ENCODE measurements at places on chromosomes 13 and 19.

GRCh38 chr19:16116067-16116466 is 4.4 kb downstream of the RAB8A start:
- DNase-seq: no peak

DNA sequence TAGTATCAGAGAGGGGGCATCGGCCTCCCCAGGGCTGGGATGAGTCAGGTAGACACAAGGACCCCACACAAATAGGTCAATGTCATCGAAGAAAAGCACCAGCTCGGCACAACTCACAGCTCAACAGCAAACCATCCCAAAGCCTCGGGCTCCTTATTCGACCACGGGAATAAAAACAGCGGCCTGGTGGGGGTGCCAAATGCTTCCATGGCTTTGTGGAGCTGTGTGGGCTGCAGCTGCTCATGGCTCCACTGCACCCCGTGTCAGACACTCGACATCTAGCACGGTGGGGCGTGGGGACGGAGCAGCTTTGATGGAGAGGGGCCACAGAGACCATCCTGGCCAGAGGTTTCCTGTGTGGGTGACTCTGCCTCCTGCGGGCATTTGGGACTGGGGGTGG is 212.5 kb upstream of the SOX1 start:
- DNase-seq: peak; percentile 75

DNA sequence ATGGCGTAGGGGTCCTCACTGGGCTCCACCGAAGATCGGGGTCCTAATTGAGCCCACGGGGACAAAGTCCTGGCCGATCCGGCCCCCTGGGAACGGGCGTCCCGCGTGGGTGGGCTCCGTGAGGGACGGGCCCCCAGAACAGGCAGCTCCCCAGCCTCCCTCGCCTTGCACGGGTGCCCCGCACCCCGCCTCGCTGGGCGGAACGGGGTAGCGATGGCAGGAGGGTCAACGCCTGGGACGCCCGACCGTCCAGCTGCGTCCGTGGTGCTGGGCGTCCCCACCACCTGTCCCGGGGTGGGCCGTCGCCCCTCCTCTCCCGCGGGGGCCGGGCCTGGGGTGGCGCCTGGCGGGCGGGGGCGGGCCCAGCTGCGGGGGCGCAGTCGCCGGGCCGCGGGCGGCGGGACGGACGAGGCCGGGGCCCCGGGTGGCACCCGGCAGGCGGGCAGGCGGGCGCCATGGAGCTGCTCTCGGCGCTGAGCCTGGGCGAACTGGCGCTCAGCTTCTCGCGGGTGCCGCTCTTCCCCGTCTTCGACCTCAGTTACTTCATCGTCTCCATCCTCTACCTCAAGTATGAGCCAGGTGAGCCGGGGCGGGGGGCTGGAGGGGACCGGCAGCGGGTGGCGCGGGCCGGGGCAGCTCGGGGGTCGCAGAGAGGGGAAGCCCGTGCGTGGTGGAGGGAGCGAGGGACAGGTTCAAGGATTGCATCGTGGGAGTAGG is at the start of gene TMEM38A:
TMEM38A (plus strand) TSS at position 377 of the 717 bp plus-strand sequence; CDS start at position 456, 79 bp downstream.
- DNase-seq: peak; percentile 20

DNA sequence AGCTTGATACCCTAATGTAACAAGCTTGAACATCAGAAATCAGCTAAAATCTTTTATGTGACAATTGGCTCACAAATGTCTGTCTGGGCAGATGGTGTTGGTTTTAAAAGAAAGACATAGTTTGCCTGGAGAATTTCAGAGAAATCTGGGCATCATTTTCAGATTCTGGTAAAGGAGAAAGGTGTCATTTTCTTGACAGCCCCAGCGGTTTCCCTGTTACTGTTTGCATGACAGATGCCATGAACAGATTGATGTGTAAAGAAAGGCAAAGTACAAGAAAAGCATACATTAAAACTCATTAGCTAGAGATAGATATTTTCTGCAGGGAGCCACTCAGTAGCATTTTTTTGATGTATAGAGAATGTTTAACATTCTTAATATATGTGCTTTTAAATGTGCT is 987.9 kb downstream of the OLFM4 start:
- DNase-seq: no peak

DNA sequence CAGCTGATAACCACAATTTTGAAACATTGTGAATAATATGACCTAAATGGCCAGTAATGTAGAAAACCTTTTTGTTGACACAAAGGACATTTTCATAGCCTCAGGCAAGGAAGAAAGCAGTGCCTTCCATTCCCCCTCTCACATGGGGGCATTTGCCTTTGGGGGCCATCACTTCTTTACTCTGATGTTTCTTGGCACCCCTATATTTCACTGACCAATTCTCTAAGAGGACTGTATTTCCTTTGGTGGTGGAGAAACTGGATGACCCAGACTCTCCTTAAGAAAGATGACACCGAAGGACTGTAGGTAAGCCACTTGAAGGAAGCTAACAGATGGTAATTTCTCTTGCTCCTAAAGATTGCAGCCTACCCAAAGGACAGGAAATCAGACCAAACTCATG is 254.6 kb downstream of the DCLK1 start:
- no peak for DNase-seq

DNA sequence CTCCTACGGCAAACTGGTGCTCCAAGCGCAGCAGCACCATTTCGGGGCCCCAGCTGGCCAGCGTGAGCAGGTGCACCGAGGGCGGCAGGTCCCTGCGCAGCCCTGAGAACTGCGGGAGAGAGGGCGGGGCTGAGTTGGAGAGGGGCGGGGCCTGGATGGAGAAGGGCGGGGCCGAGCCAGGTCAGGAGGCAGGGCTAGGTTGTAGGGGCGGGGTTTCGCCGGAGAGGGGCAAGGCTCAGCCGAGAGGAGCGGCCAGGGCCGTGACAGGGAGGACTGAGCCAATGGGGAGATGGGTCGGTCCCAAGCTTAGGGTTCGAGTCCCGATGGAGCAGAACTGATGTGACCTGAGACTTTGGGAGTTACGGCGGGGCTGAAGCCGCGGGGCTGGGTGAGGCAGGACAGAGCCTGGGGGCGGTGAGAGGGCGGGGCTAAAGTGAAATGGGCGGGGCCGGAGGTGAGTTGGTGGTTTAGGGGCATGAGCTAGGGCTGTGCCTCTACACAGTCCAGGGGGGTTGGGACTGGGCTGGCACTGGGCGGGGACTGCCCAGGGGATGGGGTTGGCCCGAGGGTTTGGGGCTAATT is 19.0 kb downstream of the MAN2B1 start:
- DNase-seq: no peak

DNA sequence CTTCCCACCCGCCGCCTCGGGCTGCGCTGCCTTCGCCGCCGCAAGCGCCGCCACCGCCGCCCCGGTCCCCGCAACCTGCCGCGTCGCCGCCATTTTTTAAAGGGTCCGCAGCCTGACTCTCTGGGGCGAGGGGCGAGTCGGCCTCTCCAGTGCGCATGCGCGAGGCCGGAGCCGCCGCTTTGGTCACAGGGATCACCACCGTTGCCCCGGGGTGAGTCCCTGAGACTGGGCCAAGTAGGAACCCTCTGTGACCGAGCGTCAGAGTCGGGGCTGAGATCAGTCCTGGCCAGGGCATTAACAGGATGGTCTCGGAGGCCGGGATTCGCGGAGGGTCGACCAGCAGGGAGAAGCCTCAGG is 42.6 kb downstream of the ZNF146 start:
- peak; percentile 16 for DNase-seq

DNA sequence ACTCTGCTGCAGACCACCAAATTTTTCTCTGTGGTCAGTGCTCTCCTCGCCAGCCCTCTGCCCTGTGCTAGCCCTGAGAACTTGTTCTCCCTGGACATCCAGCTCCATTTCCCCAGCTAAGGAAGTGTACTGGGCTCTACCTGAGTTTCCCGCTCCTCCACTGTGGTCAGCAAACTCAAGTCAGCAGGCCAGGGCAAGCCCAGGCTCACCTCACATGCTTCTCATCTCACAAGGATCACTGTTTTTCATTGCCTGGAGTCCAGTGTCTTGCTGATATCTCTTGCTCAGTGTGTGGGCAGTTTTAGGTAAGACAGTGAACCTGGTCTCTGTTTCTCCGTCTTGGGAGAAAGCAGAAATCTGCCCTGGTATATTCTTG is 201.4 kb downstream of the FOXO1 start:
- DNase-seq: no peak

GRCh38 chr19:37988758-37989635 is 82.0 kb downstream of the SIPA1L3 start:
- DNase-seq: no peak

- no peak for DNase-seq
Observed at GRCh38 chr13:47846886-47847285, 154.2 kb downstream of the SUCLA2 start.

- DNase-seq: no peak
Observed at GRCh38 chr13:28478127-28478526, 16.8 kb downstream of the FLT1 start.

DNA sequence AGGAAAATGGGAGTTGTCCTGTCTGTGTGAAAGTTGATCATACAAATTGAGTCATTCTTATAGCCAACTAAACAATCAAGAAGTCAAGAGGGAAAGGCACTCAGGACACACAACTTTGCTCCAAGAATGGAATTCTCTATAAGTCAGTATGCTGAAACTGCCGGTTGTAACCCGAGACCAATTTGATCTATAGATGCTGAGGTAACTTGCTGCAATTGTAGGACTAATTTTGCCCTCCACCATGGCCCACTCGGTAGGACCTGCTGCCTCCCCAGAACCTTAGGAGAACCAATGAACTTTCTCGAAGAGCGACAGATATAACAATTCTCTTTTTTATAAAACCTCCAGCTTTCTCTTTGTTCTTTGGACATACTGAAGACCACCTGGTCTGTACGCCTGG is 157.0 kb downstream of the RNF17 start:
- no peak for DNase-seq

GRCh38 chr13:96946709-96947311 is 47.5 kb downstream of the OXGR1 start:
- DNase-seq: no peak

DNA sequence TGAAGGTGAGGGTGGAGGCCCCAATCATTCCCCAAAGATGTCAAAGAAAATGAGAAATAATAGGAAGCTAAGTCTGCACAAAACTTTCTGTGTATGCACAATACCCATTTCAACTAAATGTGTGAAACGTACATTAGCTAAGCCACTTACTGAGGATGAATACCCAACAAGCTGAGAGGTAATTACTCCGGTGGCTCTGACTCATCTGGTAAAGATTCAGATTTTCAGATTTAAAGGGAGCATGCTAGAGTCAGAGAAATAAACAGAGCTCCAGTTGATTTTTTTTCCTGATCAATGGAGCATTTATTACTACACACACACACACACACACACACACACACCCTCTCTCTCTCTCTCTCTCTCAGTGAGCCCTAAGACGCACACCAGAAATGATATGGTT is 194.8 kb upstream of the ARGLU1 start:
- DNase-seq: no peak

DNA sequence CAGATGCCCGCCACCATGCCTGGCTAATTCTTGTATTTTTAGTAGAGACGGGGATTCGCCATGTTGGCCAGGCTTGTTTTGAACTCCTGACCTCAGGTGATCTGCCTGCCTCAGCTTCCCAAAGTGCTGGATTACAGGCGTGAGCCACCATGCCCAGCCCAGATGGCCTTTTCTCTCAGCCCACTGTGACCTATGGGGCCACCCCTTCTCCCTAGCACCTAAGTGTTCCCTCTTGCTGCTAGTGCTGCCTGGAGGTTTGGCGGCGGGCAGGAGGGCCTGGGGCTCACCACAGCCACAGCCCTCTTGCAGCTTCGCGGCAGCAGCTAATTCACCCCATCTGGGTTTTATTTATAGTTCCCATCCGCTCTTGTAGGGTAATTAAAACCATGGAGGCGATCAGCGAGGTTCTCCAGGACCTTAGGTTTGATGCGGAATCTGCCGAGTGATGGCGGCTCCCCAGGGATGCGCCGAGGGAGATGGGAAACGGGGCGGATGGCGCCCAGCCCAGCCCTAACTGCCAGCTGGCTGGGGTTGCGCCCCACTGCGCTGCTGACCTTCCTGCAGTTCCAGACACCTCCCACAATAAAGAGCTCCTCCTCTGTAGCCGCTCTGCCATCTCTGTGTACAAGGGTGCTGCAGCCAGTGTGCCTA is 3.3 kb downstream of the REX1BD start:
- DNase-seq: no peak

- DNase-seq: no peak
Observed at GRCh38 chr13:76293751-76294150, 592.5 kb downstream of the KCTD12 start.

GRCh38 chr19:51948975-51949374 is 21.7 kb downstream of the ZNF613 start:
- no peak for DNase-seq

DNA sequence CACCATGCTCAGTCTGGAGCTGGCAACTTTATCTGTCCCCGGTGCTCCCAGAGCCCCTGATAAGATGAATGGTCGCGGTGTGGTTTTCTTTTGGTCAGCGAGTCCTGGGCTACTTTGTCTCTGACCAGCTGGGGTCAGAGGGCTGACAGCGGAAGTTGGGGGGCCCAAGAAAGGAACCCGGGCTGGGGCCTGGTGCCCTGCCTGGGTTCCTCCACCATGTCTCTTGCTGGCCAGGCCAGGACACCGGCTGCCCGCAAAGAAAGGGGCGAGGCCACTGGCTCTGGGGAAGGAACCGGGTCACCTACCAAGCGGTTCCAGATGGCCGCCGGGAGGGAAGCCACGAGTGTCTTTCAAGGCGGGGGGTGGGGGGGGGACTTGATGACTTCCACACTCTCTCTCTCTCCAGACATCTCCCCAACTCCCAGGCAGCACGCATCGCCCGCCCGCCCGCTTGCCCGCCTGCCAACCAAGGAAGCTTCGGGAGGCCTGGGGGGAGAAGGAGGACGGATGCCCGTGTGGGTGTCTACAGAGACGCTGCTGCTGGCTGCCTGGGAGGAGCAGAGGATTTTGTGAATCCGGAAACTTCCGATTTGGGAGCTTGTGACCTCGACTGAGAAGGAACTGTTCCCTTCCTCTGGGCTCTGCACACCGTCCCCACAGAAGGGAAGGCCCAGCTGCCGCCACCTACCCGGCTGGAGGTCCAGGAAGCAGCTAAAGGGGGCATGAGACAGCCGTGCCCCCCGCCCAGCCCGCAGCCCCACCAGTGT is 1.1 kb downstream of the PIP5K1C start:
- no peak for DNase-seq

DNA sequence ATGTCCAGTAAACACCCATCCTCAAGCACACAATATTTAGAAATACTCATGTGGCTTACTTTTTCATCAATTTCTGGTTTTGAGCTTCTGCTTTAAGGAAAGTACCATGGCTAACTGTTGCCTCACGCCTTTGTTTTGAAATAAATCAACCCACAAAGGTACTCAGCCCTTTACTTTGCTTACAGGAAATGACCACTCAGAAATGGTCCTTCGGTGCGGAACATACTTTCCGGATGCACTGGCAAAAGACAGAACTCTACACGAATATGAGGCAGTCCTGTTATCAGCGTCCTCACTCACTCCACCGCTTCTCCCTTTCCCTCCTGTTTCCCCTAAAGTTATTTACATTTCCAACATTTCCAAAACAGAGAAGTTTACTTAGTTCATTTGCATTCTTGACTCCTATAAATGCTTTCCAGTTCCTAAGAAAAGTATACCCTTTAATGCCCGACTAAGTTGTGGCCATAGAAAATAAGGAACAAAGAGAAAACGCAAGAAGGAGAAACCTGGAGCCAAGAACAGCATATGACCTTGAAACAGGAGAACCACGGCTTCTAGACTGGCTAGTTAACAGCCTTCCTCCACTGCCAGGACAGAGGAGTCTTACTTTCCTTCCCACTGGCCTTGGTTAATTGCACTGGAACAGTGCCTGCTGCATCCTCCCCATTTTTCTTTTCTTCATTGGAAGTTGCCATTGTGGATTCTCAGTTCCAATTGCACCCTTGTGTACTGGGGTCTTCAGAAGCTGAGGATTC is 10.6 kb downstream of the FPR2 start:
- no peak for DNase-seq

Measured in NCI-H510A treated with DMSO at 0.1 percent for 48 hours (cell line).